CD4-positive, alpha-beta memory T cell (primary cell): ENCODE measurements at places on chromosomes 11 and 22.

DNA sequence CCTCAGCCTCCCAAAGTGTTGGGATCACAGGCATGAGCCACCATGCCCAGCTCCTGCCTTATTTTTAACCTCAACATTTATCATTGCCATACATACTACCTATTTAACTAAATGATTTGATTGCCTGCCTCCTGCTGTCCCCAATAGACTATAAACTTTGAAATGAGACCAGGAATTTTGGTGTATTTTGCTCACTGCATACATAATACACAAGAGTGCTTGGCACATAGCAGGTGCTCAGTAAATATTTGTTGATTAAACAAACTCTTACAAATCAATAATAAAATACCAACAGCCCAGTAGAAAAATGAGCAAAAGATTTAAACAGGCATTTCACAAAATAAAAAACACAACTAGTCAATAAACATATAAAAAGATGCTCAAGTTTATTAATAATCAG, 49.5 kb upstream of the PHF21A start:
- no peak for DNase-seq

DNA sequence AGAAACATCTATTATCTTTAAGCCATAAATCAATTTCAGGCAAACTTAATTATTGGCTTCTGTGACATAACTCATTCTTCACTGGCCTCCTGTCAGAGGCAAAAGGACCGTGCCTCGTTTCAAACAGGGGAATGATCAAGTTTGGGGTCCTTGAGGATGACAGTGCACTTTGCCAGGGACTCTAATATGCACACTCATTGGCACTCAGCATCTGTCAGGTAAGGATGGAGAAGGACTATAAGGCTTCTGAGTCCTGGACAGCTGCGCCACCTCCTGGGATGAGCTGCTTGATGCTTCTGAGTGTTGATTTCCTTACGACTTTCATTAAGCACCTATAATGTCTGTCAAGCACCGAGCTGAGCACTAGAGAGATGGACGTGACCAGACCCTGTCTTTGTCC, 20.2 kb downstream of the BPIFC start:
- no peak for DNase-seq

- DNase-seq = no peak
Observed at GRCh38 chr11:103636232-103636631, 400.2 kb upstream of the DDI1 start.

GRCh38 chr11:17267576-17267975, 9.0 kb upstream of the NUCB2 start:
- DNase-seq = no peak

DNA sequence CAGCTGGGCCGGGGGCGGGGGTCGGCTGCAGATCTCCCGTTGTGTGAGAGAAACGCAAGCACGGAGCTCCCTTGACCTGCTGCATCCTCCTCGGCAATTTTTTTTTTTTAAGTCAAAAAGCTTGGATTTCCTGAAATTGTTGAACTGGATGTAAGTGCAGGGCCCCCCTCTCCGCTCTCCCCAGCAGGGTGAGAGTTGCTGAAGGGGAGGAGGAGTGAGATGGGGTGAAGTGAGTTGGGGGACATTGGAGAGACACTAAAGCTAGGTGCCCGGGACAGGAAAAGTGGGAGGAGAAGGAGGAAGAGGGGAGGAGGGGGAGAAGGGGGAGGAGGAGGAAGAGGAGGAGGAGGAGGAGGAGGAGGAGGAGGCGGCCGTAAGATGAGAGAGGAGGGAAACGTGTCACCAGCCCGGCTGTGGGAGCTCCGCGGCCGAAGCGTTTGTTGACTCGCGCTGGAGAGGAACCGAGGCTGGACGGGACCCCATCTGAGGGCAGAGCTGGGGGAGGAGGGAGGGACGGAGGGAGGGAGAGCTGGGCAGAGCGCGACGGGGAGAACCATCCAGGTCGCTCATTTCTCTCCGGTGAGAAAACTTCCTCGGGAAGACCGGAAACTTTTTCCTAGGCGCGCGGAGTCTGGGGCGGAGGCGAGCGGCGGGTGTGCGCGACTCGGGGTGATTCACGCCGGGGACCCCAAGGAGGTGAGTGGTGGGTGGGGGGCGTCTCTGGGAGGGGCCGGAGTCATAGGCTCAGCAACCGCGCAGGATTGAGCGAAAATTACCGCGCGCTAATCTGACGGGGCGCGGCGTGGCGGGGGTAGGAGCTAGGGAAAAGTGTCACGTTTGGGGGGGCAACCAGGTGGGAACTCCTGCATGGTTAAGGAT, 80.2 kb downstream of the PRR5L start:
- DNase-seq = no peak
